ENCODE measurements at places on chromosomes 16 and 17.

DNA sequence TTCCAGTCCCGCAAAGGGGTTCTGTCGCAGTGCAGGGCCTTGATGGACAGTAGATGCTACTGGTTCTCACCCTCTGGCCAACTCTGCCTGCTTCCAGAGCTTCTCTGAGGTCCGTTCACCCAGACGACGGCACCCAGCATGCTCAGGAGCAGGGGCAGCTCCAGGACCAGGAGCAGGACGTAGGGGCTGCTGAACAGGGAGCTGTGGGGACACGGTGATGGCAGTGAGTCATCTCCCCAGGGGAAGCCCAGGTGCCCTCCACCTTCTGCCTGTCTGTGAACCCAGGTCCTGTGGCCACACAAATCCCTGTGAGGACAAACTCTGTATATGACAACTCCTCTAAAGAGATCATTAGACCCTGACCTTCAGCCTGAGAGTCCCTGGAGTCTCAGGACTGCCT lies 3.4 kb upstream of the CD300C start:
- no peak for DNase-seq

DNA sequence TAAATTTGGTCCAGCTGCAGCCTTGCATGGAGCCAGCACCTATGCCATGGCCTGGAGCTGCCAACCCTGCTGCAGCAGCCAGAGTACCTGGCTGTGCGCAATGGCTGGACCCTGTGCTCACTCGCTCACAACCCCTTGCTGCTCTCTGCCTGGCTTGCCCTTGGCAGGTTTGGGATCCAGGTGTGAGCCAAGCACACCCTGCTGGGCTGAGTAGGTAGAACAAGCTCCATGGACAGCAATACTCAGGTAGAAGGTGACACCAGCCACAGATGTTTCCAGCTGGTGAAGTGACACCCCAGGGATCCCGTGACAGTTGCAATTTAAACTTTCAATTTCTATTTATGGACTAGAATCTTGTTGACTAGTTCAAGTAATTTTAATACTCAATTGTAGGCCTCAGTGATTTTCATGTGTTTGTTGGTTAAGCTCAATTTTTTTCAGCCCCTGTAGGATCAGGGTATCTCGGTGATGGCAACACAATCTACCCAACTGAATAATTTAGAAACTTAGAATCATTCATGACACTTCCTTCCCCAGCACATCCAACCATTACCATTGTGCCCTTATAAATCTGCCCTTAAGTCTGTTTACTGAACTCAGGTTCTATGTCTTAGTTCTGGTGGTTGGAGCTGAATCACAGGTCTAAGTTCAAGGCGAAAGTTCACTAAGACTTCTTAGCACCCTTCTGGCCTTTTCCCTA lies 480.0 kb downstream of the PMP22 start:
- no peak for DNase-seq

DNA sequence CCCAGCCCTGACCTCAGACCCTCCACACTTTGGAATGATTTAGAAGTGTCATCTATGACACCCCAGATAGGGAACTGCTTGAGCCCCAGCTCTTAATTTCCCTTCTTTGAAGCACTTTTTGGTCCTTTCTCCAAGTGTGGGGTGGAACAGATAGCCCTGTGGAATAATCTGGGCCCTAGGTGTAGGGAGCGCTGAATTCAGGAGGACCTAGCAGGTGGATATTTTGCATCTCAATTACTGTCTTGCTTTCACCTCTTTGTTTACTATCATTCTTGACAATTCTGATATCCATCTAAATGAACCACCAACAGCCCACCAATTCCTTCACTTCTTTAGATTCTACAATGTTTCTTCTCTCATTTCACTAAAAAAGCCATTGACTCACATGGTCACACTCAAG lies 850.4 kb downstream of the KCNJ2 start:
- no peak for DNase-seq

DNA sequence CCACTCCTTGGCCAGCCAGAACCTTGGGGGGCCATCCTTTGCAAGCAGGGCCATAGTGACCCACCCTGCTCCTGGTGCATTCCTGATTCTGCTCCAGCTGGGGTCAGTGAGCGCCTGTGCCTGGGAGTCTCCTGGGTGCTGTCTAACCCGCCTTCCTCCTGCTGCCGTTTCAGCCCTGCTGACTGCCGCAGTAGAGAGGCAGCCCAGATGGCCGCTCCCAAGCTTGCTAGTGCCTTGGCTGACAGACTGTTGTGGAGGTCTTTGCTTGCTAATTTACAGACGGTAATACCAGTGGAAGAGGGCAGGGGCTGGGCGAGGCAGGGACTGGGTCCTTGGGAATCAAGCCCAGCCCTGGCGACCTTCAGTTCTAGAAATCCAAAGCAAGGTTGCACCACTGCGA lies 99.6 kb downstream of the SOCS1 start:
- DNase-seq, result no peak

All from testis (tissue), 5 donors.